IPS DF 19.7 (cell line): ENCODE measurements at places on chromosomes 7 and 10.

DNA sequence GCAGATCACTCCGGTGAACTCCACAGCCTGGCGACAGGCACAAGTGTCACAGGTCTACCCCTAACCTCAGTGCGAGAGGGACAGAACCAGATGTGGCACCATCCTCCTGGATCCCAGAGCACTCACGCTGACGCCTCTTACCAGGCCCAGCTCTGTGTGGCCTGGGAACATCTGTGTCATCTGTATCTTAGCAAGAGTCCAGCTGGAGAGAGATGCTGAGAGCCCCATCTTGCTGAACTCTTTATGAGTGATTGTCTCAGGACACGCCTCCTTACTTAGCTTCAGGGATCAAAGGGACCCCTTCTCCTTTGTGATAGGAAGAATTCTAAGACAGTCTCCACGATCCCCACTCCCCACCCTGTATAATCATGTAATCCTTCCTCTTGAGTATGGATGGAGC, 10.0 kb upstream of the PROSER2 start:
- DNase-seq = no peak

GRCh38 chr10:15813415-15813814, 46.9 kb downstream of the MINDY3 start:
- DNase-seq = no peak

GRCh38 chr10:124109261-124109660, 15.9 kb upstream of the CHST15 start:
- no peak for DNase-seq

DNA sequence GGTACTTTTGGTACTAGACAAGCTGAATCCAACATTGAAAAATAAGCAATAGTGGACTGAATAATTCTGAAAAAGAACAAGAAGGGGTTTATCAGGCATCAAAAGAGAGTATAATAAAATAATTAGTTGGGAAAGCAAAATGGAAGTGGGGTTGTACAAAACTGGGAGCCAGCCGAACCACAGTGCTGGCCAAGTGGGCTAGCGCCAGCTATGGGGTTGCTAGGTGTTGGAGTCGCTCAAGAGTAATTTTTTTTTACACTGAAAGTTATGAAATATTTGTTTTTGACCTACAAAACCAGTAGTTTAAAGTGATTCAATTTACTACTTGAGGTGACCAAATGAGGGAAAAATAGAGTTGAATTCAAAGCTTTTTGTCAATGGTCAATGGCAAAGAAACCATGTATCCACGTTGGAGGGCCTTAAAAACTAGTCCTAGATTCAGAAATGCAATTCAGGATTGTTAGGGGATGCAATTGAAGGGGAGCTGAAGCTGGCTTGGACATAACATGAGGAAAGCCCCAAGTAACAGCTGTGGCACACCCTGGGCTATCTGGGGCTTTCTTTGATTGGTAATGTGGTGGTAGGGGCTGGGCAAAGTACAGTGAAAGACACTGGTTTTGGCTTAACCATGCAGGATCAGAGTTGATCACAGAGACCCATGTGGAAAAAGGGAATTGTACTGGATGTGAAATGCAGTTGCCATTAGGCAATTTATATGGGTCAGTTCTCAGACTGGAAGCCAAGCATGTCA, 28.3 kb upstream of the MSMB start:
- DNase-seq = no peak

GRCh38 chr10:79156334-79157274, 87.8 kb downstream of the ZMIZ1 start:
- no peak for DNase-seq

DNA sequence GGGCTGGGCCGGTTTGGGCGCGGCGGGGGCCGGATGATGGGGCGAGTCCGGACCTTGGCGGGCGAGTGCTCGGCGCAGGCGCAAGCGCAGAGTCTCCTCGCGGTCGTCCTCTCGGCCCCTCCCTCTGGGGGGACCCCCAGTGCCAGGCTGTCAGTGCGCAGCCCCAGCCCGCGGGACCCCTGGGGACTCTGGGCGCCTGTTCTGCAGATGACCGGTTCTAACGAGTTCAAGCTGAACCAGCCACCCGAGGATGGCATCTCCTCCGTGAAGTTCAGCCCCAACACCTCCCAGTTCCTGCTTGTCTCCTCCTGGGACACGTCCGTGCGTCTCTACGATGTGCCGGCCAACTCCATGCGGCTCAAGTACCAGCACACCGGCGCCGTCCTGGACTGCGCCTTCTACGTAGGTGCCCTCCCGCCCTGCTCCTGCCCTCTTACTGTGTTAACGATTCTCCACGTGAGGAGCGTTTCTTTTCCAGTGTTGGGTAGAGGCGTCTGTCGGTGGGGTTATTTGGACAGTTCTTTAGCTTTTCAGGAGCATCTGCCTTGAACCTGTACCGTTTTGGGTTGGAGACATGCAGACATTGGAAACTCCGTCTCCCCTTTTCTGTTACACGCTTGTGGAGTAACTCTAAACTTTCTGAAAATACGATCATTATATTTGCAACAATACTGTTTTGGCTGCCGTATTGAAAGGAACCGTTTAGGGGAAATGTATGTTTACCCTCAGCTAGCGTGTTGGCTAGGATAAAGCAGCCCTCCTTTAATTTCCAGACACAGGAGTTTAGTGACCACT, 706 bp downstream of the BUB3 start:
- DNase-seq = no peak

- no peak for DNase-seq
Observed at GRCh38 chr10:17410907-17411306, 43.5 kb downstream of the ST8SIA6 start.

DNA sequence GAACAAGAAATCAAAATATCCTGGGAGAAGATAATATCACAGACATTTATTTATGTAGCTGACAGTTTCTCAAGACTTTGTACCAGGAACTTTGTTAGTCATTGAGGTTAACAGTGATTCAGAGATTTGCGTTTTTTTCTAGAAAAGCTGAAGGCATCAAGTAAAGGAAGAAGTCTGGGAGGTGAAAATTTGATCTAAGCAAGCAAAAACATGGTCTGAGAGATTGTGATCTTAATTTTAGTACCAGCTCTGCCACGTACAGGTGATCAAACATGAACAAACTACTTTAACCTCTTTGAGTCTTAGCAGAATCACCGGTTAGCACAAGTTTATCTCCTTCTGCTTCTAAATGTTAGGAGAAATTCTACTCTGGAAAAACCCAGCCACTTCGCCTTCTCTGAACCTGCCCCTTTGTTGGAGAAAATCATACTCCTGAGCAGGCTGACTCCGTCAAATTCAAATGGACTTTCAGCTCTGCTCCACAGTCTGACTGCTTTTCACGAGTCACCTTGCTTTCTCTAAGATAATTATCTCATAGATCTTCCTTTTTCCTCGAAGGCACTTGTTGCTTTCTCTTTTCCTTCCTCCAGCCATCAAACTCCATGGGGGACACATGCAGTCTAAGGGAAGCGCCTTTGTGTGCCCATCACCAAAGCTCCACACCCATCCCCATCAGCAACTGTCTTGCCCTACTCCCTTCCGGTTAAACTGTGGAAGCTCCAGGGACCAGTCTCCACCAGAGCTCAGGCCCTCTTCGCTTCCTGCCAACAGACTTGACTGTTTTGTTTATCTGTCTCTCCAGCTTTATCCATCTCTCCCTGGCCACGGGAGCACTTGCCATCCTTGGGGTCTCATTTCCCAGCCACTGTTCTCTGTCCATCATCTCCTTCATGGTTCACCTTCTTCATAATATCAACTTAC, 86.3 kb downstream of the PRKCQ start:
- no peak for DNase-seq

DNA sequence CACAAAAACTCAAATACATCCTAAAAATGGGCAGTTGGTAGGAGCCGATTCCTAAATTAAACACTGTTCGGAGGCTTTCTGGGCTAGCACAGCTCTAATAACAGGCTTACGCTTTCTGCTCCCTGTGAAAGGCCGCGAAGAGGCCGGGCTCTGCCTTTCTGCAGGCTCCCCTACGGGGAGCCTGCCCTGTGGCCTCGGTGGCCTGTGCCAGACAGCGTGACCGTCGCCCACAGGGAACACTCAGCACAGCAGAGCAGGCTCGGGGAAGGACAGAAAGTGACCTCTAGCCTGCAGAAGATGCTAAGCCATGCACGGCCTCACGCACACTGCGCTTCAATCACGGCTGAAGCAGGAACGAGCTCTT, 64.2 kb downstream of the DIP2C start:
- no peak for DNase-seq

GRCh38 chr7:151798851-151799448, 78.0 kb downstream of the PRKAG2 start:
- DNase-seq = no peak

- no peak for DNase-seq
Observed at GRCh38 chr7:69994886-69995542, 396.7 kb downstream of the AUTS2 start.

- DNase-seq = no peak
Observed at GRCh38 chr7:26993816-26994810, 101.7 kb downstream of the HOXA1 start.

DNA sequence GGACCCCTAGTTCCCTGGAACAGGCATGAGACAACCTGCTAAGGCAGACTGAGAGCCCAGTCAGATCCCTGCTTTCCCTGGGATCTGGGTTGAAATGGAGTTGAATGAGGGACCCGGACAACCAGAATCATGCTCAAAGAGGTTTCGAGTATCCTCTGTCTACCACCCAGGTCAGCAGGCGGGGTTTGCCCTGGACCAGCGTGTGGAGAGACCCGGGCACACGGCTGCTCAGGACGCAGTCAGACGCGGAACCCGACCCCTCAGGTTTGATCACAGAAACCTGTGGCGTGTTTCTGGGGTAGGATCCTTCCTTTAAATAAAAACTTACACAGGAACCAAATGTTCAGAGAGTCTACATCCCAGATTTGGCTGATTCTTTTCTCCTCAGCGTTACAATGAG, 330.6 kb downstream of the PTPRN2 start:
- no peak for DNase-seq

DNA sequence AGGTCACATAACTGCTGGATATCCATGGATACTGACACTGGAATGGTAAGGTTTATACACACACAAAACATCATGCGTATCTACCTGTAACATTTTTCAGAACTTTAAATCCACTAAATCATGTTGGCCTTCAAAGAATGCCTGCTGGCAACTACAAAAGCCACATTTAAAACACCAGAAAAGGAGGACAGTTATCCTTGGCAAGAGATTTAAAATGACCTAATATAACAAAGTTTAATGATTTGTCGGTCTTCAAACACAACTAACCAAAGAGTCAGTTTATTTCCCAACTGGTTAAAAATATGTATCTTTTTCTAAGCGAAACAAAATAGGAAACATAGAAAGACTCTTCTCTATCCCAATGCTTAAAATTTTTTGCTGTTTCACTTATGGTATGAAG, 24.0 kb downstream of the WAPL start:
- no peak for DNase-seq

GRCh38 chr10:625751-626711, 63.4 kb downstream of the DIP2C start:
- DNase-seq = no peak

- no peak for DNase-seq
Observed at GRCh38 chr7:39458061-39458745, 108.0 kb upstream of the YAE1 start.

DNA sequence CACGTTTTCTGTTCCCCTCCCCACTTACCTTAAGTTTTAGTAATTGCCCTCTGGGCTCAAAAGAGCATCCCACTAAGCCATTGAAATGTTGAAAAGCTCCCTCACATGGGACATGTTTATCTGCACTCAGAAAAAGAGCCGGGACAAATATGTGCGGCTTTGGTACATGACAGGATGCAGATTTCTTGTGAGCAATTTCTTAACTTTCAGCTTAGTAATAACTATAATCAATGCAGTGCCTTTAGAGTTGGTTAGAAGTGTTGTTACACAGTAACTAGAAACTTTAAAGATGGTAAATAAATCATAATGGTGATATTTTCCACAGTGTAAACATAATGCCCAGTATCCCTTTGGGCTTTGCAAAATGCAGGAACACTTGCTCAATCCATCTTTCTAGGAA, 89.2 kb downstream of the ZNF365 start:
- no peak for DNase-seq

GRCh38 chr7:117808910-117809705, 64.1 kb downstream of the CTTNBP2 start:
- DNase-seq = no peak

- no peak for DNase-seq
Observed at GRCh38 chr10:63677001-63677400, 155.8 kb downstream of the REEP3 start.

- no peak for DNase-seq
Observed at GRCh38 chr7:1053816-1054370, 9.5 kb downstream of the GPR146 start.

DNA sequence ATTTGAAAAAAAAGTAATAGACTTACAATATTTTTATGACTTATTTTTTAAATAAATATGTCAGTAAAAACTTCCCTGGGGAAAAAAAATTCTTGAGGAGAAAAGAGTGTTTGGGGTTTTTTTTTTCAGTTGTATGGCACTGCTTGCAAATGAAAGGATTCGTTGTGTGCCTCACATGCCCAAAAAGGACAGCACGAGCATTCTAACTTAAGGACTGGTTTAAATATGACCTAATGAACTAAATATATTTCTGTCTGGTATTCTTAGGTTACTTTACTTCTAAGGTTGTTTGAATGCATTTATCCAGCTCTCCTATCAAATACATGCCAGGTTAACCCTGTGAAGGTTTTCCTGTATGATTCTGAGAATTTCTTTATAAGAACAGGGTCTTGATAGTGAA, 988 bp upstream of the CD36 start:
- no peak for DNase-seq

DNA sequence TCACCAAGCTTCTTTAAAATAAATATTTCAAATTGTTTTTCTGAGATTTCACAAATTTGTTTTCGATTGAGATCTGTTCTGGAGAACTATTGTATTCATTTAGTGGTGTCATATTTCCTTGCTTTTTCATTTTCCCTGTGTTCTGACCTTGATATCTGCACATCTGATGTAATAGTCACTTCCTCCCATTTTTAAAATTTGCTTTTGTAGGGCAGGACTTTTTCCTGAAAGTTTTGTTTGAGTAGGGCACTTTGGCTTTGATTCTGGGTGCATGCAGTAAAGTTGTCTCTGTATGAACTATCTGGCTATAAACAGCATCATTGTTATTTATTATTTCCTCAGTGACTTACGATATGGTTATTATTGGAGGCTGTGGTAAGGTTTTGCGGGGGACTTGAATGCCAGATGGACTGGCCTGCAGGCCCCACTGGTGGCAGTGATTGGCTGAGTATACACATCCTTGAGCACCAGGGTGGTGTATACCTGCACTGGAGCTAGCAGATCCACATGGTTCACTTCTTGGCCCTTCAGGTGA, 83.6 kb downstream of the CSTF2T start:
- no peak for DNase-seq

- no peak for DNase-seq
Observed at GRCh38 chr7:139648391-139648861, 124.9 kb downstream of the CLEC2L start.

GRCh38 chr10:111278266-111278665, 201.4 kb downstream of the ADRA2A start:
- DNase-seq = no peak

GRCh38 chr10:112304267-112304859, 21.2 kb downstream of the TECTB start:
- DNase-seq = no peak

DNA sequence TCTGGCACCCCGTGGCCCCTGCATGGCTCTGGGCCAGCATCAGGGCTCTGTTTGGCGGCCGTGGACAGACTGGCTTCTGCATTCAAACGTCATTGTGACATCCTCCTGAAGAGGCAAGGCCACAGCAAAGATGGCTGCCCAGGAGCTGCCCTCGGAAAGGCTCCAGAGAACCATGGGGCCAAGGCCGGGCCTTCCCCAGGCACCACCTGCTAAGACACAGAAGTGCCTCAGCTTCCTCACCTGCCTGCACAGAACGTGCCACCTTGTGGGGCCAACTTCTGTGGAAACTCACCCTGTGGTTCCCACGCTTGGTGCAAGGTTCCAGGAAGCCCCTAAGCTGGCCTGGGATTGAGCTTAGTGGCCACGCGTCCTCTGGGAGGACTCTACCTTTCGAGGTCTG, 396.9 kb downstream of the PTPRN2 start:
- no peak for DNase-seq
